ENCODE measurements at places on chromosomes 12 and 14.

DNA sequence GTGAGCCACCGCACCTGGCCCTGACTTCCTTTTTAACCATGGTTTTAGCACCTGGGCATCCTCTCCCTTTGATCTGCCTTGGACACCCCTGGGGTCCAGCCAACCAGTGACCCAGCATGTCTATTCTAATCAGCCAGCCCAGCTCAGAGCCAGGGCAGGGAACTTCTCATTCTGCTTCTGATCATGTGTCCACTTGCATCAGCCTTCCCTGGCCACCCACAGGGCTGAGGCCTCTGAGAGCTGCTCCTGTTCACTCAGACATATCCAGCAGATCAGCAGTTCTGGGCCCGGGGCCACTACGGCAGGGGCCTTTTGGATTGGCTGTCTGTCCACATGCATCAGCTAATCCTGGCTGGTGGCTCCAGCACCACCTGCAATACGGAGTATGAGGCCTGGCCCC, 117.9 kb upstream of the MAP1LC3B2 start:
- DNase-seq: no peak

GRCh38 chr12:65296508-65297265, 18.2 kb downstream of the MSRB3 start:
- DNase-seq: no peak

- no peak for DNase-seq
Measured at GRCh38 chr12:49796606-49797448, 31.4 kb downstream of the NCKAP5L start.

DNA sequence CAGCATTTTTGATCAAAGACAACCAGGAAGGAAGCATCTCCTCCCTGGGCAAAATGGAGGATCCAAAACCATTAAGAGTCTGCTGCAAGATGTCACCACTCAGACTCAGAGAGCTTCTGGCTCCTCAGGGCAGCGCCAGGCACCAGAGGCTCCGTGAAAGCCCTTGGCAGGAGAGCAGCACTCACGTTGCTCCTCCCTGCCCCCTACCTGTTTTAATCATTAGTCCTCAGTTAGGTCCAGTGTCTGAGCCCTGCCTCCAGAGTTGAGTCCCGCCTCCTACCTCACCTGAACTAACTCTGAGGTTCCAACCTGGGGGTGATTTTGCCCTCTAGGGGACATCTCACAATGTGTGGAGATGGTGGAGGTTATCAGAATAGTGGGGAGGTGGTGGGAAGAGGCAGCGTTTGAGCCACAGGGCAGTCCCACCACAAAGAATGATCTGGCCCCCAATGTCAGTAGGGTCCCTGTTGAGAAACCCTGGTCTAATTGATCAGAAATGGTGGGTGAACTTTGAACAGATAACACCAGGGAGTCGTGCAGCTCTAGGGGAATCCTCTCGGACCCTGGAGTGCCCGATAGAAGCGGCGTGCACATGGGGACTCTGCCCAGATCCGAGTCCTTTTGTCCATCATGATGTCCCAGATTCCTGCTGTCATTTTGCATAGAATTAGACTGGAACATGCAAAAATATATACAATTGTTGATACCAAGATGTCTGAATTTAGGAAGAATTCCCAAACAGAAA, 156.7 kb upstream of the DIO3 start:
- DNase-seq: no peak

DNA sequence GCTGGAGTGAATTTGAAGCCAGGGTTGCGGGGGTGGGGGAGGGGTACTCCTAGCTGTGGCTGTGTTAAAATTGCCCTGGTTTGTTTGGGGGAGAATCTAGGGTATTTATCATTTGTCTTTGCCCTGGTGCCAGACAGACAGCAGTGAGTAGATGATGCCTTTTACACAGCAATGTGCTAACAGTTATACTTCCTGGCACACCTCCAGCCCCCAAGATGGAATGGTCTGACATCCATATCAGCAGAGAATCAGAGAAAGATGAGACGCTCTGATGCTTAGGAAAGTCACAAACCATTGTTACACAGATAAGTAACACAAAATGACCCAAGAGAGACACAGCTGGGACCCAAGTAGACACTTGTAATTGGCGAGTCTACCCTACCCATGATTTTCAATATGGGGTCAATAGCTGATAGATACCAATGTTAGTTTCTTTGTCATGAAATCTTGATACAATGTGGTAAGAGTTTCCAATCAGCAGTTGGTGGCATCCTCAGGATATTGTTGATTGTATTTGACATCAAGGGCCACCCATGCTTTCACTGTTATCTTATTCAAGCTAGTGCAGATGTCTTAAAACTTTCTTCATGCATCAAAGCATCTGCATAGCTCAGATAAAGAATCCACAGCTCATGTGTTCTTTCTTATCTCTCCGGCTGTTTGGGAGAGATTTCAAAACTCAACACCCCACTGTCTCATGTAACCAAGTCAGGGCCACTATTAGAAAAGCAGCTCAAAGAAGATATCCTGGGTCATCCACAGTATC, 2.6 kb upstream of the PRKAB1 start:
- DNase-seq: no peak

- no peak for DNase-seq
Measured at GRCh38 chr12:49521389-49521788, 17.4 kb upstream of the KCNH3 start.

GRCh38 chr14:77903221-77903620, 103.3 kb downstream of the ADCK1 start:
- no peak for DNase-seq

All from NCI-H446 treated with DMSO at 0.1 percent for 48 hours (cell line).